ENCODE measurements at places on chromosomes 11 and 22. TPM values are rescaled to one million over a fixed set of nuclear protein-coding genes. Genes with fewer than 3 reads are reported as not detected.

DEUP1 gene
- not detected for total RNA-seq

MS4A7 gene
- not detected for total RNA-seq

ELMOD1 gene
- total RNA-seq, result not detected

HPX gene
- total RNA-seq, result 1.7 TPM

KCNC1 gene
- 0.17 TPM for total RNA-seq

Measured in smooth muscle cell of trachea (primary cell).